Heart left ventricle (tissue), 16 donors: ENCODE measurements at places on chromosomes 16 and 17. TPM values are rescaled to one million over a fixed set of nuclear protein-coding genes. Genes with fewer than 3 reads are reported as not detected.

The TBC1D3K gene
- not detected for total RNA-seq

DNA sequence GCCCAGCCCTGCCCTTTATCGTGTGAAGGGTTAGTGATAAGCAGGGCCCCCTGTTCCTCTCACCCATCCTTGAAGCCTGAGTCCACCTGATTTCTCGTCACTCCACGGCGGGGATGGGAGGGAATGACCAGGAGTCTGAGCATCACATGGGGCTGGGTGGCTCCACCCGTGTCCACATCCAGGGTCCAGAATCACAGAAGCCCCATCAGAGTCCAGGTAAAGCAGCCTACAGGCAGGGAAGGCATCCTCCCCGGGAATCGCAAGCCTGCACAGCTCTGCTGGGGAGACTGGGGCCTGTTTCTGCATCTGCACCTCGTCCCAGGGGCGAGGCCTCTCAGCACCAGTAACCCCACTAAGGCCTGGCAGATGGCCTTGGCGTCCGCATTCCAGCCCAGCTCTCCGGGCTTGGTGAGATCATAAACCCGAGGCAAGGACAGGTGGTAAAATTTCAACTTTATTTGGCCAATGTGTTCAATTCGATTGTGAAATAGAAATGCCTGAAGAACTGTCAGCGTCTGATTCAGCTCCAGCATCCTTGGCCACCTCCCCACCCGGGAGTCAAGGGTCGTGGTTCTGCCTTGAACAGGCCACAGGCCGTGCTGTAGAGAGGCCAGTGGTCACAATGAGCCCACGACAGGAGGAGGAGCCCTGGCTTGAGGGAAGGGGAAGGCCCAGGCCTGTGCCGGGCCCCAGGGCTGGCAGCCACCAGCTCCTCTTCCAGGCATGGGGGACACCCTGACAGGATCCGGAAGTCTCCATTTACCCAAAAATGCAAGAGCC is 8.1 kb upstream of the PPP1R27 start:
- no peak for DNase-seq

- DNase-seq, result no peak
These were observed 80.3 kb downstream of the TNRC6C start for GRCh38 chr17:78038748-78039288.

DNA sequence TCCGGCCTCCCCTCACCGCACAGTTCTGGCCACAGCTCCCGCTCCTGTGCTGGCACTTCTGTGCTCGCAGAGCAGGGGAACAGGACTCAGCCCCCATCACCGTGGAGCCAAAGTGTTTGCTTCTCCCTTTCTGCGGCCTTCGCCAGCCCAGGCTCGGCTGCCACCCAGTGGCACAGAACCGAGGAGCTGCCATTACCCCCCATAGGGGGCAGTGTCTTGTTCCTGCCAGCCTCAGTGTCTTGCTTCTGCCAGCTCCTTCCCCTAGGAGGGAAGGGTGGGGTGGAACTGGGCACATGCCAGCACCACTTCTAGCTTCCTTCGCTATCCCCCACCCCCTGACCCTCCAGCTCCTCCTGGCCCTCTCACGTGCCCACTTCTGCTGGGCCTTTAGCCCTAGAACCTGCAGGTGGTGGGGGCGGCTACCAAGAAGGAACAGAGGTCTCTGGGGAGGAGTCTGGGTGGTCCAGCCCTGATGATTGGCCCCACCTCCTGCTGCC is 645 bp upstream of the ELMO3 start:
- no peak for DNase-seq

DNA sequence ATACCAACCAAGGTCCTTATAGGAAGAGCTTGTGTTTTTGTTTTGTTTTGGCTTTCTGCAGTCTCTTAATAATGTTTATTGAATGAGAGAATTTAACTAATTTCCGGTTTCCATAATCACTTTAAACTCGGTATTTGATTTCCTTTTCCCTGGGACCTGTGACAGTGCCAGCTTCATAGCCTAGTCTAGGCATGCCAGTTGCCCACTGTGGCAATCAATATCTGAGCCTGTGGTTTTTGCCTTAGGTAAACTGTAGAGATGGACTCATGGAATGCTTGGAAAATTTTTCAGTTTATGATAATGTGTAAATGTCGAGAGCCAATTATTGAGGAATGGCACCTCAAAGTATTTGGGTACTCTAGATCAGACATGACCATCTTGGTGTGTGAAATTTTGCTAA is 78.2 kb downstream of the FTO start:
- no peak for DNase-seq

- DNase-seq, result no peak
These were observed 129.7 kb upstream of the GSE1 start for GRCh38 chr16:85483424-85483823.

- peak; percentile 96 for DNase-seq
These were observed at the start of gene MRPL38 for GRCh38 chr17:75904749-75905521. TSS of gene MRPL38 (minus strand) at chr17:75904884. CDS start at chr17:75904875, 9 bp downstream.

The TRAP1 gene
- 110 TPM for total RNA-seq

The KRT33B gene
- not detected for total RNA-seq

GRCh38 chr17:50206604-50207293 is 5.3 kb upstream of the COL1A1 start:
- DNase-seq, result peak; percentile 48

The ELMO3 gene
- 0.58 TPM for total RNA-seq

The CTRB2 gene
- total RNA-seq, result not detected

GRCh38 chr16:74650966-74651567 is 15.6 kb downstream of the RFWD3 start:
- DNase-seq, result no peak

GRCh38 chr17:41967141-41967920 is 736 bp downstream of the CNP start:
- DNase-seq, result peak; percentile 69

- DNase-seq, result peak; percentile 20
These were observed 2.2 kb downstream of the HAGHL start for GRCh38 chr16:728890-729744.

The CDT1 gene
- 0.61 TPM for total RNA-seq
